ENCODE measurements at places on chromosomes 13 and 19.

DNA sequence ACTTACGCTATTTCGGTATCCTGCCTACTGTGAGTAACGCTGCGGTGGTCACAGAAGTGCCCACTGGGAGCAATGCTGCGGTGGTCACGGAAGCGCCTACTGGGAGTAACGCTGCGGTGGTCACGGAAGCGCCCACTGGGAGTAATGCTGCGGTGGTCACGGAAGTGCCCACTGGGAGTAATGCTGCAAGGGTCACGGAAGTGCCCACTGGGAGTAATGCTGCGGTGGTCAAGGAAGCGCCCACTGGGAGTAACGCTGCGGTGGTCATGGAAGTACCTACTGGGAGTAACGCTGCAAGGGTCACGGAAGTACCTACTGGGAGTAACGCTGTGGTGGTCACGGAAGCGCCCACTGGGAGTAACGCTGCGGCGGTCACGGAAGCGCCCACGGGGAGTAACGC is 52.1 kb upstream of the SOX1 start:
- DNase-seq = no peak

- DNase-seq = no peak
Observed at GRCh38 chr13:113405481-113406300, 41.8 kb upstream of the GRTP1 start.

DNA sequence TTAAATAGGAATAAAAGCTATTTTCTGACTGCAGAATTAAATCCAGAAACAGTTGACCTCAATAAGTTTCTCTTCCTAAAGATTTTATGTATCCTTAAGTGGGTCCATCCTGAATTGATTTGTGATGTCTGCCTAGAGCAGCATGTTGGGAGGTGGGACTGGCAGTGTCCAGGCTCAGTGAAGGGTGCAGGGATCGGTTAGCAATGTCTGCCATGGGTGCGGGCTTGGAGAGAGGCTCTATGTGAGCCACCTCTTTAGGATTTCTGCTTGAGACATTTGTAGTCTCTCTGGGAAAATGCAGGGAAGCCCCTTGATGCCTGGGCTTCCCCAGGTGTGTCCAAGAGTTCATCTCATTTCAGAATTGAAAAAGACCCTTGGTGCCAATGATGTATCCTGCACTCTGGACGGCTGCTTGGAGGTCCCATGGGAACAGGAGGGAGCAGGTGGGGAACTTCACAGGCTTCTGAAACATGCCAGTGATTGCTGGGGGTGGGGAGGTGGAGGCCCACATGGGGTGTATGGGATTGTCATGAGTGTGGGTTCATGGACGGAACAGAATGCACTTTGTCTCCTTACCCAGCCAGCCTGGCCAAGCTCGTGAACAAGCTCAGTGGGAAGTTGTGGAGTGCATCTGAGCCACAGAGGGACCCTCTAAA is 6.2 kb upstream of the COLGALT1 start:
- DNase-seq = no peak

- DNase-seq = no peak
Observed at GRCh38 chr13:110285991-110286832, 20.7 kb downstream of the COL4A1 start.

DNA sequence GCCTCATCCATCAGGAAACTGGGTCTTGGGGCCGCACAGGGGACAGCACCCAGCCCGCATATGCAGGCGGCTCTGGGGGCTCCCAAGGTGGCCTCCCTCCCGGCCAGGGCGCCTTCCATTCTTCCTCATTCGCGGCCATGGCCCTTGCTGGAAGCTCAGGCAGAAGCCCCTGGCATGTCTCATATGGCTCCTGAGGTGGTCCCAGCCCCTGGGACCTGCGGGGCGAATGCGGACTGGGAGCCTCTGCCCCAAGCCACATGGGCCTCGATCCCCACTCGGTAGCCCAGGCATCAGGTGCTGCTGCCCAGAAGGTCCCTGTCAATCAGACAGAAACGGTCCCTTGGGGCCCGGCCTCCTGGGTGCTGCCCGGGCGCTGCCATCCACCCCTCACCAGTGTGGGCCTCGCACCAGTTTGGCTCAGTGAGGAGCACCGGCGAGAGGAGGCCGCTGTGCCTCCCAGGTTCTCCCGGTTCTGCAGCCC is 301.6 kb downstream of the TEX29 start:
- DNase-seq = no peak

DNA sequence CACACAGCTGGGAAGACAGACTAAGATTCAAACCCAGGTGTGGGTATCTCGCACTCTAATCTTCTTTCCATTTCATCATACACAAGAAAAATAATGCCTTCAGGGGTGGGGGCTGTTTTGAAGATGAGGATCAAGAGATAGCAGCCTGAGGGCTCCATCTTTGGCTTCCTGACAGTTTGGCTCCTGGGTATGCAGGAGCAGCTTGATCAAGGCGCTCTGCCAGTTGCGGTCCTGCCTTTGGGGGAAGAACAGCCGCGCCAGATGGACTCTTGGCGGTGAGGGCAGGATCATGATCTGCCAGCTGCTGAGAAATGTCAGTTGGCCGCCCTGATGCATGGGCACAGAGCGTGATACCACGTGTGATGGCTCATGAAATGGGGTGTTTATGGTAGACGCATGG is 119.1 kb downstream of the IER2 start:
- no peak for DNase-seq

DNA sequence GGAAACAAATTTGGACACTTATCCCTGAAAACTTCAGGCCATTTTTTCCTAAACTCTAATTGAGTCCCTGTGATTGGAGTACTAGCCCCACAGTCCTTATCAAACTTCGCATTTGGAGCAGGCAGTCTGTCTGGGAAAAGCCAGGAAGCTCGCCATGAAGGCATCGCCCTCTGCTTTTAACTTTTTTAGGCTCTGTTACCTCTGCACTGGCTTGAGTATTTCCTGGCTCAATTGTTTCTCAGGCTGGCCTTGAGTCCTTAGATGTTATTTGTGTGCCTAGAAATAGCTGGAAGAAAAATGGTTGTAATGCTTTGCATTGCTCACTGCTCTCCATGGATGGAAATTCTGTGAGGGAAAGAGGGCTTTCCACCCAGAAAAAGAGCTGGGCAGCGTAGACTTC is 24.2 kb downstream of the ACTN4 start:
- DNase-seq = no peak

DNA sequence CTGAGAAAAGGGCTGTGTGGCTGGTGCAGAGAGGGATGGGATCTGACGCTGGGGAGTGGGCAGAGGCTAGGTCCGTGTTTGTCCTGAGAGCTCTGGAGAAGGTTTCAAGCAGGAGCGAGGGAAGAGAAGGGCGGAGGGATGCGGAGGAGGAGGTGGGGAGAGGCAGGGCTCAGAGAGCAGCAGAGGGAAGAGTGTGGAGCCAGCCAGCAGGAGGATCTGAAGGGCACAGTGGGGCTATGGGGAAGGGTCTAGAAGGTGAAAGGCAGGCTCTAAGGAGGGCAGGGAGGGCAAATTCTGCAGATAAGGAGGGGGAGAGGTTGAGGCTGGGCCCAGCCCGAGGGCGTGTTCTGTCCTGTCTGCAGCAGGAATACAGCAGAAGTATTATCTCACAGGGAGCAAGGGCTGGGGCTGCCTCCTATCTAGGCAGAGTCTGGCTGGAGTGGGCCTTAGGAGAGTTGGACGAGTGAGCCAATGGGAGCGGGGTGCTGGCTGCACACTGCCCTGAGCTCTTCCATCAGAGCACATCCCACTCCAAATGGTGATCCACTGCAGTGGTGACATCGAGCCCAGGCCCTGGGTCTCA is 6.1 kb downstream of the AP2A1 start:
- no peak for DNase-seq

- DNase-seq = no peak
Observed at GRCh38 chr19:18225355-18225701, 910 bp downstream of the PDE4C start.

DNA sequence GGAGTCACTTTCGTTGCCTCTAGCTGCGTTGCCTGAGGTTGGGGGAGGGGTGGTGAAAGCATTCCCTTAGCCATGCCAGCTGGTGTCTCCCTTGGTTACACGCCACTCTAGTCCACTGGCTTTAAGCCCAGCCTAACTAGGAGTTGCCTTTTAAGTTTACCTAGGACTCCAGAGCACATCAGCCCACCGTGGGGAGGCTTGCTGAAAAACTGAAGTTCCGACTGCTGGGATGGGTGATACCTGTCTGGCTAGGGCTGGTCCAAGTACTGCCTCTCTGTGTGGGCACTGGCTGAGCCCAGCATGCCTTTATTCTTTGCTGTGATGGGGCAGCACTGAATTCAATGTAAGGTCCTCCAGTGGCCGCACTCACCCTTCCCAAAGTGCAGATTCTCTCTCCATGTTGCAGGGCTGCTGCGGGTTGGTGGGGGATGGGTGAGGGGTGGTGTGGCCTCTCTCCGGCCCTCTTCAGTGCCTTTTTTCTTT is 11.8 kb upstream of the CEACAM1 start:
- DNase-seq = no peak

GRCh38 chr19:28530406-28531035 is 682.4 kb downstream of the UQCRFS1 start:
- DNase-seq = no peak

- DNase-seq = no peak
Observed at GRCh38 chr13:21134475-21134874, 41.9 kb downstream of the SKA3 start.

DNA sequence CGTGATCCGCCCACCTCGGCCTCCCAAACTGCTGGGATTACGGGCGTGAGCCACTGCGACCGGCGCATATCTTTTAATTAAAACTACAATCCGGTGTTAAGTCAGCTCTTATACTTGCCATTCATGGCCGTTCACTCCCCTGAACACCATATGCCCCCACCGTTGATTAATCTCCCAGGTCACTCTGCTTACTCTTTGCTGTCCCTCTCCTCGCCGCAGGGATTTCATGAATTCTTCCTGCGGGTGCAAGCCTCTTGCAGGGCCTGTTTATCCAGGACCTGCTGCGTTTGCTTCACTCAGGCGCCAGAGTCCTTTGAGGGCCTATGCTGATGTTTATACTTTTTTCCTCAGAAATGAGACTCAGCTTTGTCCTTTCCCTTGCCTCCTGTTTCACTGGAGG is 996 bp downstream of the ERVV-2 start:
- DNase-seq = no peak

DNA sequence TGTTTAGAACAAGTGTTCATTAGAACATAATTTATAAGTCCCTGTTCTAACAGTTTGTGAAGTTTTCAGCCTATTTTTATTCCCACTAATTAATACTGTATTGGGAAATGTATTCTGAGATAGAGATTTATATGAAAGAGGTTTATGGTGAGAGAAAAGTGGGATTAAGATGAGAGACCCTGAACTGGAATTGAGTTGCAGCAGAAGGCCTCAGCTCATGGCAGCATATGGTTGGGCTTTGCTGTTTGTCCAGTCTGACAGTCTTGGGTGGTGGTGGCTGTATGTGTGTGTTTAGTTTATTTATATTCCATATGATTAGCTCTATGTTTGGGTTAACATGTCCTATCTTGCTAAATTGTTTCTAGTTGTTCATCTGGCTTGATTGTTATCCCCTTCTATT is 575.1 kb downstream of the SLITRK5 start:
- no peak for DNase-seq

DNA sequence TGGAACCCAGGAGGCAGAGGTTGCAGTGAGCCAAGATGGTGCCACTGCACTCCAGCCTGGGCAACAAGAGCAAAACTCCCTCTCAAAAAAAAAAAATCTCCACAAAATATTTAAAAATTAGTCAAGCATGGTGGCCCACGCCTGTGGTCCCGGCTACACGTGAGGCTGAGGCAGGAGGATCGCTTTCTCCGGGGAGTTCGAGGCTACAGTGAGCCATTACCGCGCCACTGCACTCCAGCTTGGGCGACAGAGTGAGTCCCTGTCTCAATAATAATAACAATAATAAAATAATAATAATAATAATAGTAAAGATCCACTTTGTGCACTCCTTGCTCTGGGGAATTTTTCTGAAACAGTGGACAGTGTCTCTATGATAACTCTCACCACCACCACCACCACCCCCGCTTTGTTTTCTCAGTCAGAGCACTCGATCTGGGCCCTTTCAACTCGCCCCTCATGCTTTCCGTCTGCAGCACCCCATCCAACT is 8.7 kb downstream of the NAPSA start:
- no peak for DNase-seq

DNA sequence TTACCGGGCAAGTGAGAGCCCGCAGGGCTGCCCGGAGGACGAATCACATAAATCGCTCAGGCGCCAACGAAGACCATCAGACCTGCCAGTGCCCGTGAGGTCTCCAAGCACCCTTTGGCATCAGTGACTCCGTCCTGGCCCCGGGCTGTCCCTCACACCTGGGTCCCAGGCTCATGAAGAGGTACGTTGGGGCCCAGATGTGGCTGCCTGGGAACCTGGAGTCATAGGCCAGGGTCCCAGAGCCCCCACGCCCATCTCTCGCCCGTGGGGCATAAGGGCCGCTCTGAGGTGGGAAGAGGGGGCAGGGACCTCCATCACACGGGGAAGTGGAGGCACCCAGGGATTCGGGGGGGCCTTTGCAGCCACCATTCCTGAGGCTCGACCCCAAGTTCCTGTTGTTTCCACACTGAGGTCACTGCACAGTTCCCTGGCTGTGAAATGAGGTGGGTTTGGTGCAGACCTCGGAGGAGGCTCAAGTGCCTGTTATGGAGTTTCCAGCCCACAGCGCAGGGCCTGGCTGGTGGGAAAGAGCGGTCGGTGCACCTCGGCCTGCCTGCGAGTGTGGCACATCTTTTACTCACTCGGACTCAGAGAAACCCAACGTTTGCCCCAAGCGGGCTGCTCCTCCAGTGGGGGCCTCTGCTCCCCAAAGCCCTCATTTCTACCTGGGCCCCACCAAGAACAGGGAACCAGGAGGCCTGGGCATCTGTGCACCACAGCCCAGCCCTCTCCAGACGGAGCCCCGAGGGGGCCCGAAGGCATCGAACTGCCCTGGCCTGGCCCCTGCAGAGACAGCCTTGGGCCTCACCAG is 35.9 kb upstream of the C13orf46 start:
- DNase-seq = no peak

DNA sequence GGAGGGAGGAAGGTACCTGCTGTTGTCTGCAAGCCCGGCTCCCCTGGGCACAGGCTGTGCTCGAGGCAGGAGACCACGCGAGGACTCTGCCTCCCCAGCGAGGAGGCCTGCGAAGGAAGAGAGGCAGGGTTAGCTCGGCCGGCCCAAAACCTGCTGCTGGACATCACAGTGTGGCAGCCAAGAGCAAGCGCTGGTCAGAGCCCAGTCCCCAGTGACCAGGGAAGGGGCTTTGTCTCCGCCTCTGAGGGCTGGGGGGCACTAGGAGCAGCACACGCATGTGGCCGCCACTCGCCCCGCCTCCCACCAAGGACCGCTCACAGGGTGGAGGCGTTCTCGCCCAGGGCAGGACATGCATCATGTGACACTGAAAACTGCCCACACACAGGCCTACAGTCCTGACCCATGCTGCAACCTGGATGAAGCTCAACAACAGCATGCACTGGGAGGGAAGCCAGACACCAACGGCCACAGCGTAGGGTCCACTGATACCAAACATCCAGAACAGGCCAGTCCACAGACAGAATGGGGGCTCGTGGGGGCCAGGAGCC is 8.5 kb downstream of the MIER2 start:
- DNase-seq = no peak

GRCh38 chr19:15283141-15283883 is 49.0 kb downstream of the BRD4 start:
- no peak for DNase-seq

All from Ammon's horn (tissue), 1 donor.